ENCODE measurements at places on chromosomes 7 and 10.

GRCh38 chr10:48234295-48234694, 40.2 kb downstream of the FRMPD2 start:
- DNase-seq: no peak

- no peak for DNase-seq
Measured at GRCh38 chr7:22319424-22320403, 37.2 kb downstream of the RAPGEF5 start.

GRCh38 chr7:3246127-3246526, 54.9 kb upstream of the SDK1 start:
- no peak for DNase-seq

- no peak for DNase-seq
Measured at GRCh38 chr10:117544711-117545140, 2.2 kb downstream of the EMX2 start.

- DNase-seq: no peak
Measured at GRCh38 chr10:114499116-114499515, 94.8 kb upstream of the AFAP1L2 start.

- DNase-seq: no peak
Measured at GRCh38 chr10:4034907-4035598, 250.0 kb upstream of the KLF6 start.

- DNase-seq: peak; percentile 2
Measured at GRCh38 chr7:40680657-40681056, 545.9 kb downstream of the SUGCT start.

DNA sequence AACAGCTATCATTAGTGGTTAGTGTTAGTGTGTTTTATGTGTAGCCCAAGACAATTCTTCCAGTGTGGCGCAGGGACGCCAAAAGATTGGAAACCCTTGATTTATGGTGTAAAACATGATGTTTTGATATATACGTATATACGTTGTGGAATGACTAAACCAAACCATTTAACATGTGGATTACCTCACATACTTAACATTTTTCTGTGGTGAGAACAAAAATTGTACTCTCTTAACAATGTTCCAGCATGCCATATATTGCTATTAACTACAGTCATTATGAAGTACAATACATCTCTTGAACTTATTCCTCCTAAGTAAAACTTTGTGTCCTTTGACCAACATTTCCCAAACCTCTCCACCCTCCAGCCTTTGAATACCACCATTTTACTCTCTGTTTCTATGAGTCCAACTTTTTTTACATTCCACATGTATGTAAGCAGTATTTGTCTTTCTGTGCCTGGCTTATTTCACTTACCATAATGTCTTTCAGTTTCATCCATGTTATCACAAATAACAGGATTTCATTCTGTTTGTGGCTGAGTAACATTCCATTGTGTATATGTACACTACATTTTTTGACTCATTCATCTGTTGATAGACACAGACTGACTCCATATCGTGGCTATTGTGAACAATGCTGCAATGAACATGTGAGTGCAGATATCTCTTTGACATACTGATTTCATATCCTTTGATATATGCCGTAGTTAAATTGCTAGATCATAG, 42.2 kb upstream of the MAGI2 start:
- DNase-seq: no peak

DNA sequence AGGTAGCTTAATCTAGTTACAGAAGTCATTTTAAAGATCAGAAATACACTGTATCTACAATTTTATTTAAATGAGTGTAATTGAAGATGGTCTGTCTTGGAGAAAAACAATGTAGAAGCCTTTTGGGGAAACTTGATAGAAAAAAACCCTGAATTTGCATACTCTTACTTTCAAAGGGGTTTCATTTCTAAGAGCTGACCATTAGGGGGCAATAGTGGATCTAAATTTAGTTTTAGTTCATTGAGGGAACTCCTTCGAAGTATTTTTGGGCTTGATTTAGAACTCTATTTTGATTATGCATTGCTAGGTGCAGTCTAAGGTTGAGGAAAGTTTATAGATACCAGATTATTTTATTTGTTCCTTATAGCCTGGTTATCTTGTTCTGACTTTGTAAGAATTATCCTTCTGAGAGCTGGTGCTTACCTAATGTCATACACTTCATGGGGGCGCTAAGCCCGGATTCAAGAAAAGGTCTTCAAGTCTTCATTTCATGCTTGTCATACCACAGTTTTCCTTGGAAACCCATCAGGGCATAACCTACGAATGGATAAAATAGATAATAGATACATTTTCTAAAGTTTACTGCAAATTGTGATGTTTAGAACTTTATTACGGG, 69.1 kb upstream of the MXI1 start:
- DNase-seq: peak; percentile 56

- DNase-seq: no peak
Measured at GRCh38 chr10:3116508-3117100, 49.3 kb downstream of the PFKP start.

GRCh38 chr7:66261941-66262340, 56.8 kb downstream of the TPST1 start:
- no peak for DNase-seq

GRCh38 chr7:157281221-157281998, 55.4 kb upstream of the DNAJB6 start:
- DNase-seq: no peak

GRCh38 chr10:106836933-106837663, 327.4 kb downstream of the SORCS1 start:
- DNase-seq: no peak

DNA sequence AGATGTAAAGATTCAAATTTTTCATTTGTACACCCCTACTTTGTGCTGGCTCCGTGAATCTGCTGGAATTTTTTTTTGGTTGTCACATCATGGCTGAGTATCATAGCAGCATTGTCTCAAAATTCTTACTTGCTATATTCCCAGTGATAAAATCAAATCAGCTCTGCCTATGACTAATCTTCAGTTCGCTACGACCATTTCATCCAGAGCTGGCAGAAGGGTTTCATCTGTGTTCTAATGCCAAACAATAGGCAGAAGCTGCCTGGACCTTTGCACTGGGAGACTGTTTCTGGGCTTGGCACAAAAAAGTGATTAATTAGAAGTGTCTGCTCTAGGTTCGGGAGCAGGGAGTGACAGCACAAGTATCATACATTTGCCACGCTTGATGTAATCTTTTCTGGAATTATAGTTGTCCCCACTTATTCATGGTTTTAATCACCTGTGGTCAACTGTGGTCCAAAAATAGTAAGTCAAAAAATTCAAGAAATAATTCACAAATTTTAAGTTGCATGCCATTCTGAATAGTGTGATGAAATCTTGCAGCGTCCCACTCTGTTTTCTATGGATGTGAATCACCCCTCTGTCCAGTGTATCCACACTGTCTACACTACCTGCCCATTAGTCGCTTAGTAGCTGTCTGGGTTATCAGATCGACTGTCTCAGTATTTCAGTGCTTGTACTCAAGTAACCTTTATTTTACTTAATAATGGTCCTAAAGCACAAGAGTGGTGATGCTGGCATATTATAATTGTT, 120.5 kb upstream of the IMMP2L start:
- DNase-seq: no peak

All from T-helper 2 cell (primary cell).